ENCODE measurements at places on chromosomes 2 and 18.

DNA sequence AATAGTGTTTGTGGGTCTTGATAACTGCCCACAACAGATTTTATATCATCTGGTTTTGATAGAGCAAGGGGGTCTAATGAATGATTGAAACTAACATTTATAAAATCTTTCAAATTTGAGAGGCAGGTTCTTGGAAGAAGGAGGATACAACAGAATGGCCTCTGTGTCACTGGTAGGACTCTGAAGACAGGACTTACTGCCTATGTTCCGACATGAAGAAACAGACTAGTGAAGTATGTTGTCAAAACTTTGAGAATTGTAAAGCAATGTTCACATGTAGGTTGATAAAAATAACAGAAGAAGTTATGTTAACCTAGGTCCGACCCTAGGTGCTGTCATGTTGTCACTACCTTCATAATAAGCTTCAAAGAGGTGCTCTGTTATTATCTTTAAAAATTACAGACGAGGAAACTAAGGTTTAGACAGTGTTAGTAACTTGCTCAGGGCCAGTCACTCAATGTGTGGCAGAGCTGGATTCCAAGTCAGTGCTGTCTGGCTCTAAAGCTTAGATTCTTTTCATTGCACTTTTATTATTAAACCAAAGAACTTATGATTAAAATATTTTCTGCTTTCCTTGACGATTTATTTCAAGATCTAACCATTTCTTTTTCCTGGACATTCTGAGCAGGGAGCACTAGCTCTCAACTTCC, 146.2 kb downstream of the RPIA start:
- DNase-seq = no peak

- DNase-seq = no peak
Observed at GRCh38 chr2:167249197-167249596, 360.9 kb downstream of the XIRP2 start.

GRCh38 chr18:45760462-45761036, 36.6 kb downstream of the SLC14A1 start:
- no peak for DNase-seq

GRCh38 chr18:25113566-25113965, 238.4 kb downstream of the ZNF521 start:
- DNase-seq = no peak

DNA sequence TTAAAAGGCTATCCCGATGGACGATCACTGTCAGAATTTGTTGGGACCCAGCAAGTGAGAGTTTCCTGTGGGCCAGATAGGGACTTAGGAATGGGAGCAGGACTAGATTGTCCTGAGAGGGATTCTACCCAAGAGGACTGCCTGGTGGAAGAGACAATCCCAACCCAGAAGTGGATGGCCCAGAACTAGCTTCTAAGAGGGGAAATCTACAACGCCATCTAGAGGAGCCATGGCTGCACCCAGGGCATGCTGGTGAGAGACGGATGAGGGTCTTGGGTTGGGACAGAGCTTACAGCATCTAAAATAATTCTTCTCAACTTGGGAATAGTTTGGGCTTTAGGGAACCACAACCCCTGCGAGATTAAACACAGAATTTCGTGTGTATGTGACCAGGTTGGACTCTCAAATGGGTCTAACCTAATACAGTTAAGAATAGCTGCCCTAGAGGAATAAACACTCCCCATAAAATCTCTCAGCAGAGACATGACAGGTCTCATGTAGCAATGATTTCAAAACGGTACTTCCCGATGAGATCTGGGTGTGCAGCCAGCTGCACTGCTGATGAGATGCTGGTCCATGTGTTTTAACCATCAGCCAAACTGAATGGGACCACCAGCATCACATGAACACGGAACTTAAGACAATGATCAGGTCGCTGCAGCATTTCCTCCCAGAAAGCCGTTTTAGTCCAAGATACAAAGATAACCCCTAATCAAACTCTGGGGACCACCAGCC, 50.8 kb downstream of the CCBE1 start:
- DNase-seq = no peak

DNA sequence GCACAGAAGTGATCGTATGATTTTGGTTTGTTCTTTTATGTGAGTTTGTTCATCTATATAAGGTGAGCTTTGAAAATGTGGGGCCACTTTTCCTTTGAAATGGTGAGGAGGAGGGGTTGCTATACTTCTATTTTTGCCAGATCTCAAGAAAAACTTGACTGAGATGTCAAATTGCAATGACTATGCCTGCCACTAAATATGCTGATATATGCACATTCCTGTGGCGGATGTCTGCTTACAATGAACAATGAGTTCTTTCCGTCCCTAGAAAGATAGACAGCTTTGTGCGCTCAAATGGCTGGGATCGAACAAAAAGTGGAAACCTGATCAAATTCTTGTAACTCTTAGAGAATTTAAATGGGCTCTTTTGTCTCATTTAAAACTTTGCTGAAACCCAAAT, 28.7 kb downstream of the MYT1L start:
- DNase-seq = no peak

DNA sequence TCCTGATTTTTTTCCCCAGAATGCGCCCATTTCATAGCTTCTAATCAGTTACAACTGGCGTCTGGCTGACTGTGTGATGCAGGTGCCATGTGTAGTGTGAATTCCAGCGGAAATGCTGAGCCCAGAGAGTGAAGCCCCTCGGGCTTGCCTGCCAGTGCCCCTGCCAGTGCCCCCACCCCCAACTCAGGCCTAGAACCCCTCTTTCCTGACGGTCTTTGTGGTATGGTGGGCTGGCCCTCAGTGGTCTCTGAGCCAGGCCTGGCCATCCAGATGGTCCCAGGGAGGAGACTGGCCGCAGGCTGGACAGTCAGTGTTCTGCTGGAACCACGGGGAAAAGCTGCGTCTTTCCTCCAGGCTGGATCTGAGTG, 3.1 kb downstream of the RAMP1 start:
- DNase-seq = no peak

DNA sequence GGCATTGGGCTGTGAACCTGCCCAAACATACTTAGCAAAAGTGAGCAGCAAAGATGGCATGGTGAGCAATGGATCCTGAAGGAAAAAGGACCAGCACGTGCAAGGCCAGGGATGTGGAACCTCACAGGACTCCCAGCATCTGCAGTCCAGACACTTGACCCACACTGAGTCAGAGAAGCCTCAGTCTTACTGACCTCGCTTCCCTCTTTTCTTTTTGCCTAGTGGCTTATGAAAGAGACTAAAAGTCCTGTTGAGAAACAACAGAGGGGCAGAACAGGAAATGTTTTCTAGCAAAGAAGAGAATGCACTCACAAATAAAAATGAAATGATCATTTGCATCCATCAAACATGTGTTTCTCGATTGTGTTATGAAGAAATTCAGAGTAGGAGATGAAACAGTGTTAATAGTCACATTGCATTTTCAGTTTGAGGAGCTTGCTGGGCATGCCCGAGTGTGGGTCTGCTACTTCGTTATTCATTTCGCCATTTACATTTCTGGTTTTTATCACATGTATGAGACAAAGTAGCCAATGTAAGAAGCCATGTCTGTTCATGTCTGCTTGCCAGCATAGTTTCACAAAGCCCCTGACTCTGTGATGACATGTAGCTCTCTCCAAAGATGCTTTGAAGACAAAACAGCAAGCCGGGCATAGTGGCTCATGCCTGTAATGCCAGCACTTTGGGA, 118.4 kb downstream of the INO80D start:
- DNase-seq = no peak
